ENCODE measurements at places on chromosomes 7 and 10.

DNA sequence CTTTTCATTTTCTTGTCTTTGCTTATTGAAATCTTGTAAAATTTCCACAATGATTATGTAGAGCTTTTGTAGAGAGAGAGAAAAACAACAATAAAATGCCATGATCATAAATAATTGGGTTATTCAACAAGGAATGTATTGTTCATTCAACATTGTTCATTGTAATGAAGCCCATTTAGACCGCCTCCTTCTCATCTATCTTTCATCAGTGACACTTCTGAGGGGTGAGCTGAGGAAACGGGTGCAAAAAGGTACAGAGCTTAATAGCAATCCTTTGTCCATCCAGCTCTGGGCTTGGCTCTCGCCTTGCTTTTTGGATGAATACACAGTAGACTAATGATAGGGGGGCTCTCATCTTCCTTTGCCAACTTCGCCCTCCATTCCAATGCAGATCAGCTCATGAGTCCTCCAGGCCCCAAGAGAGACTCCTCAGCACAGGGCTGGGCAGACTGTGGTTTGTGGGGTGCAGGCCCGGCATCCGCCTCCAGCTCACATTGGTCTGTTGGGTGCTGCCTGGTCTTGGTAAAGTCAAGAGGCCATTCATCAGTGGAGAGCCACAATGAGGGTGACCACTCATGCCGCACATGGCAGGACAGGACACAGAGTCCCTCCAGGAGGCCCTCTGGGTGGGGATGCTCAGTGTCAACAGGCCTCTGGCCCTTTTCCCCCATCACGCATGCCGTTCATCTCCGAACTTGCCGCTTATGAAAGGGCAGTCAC lies 17.9 kb upstream of the PPA1 start:
- no peak for DNase-seq

DNA sequence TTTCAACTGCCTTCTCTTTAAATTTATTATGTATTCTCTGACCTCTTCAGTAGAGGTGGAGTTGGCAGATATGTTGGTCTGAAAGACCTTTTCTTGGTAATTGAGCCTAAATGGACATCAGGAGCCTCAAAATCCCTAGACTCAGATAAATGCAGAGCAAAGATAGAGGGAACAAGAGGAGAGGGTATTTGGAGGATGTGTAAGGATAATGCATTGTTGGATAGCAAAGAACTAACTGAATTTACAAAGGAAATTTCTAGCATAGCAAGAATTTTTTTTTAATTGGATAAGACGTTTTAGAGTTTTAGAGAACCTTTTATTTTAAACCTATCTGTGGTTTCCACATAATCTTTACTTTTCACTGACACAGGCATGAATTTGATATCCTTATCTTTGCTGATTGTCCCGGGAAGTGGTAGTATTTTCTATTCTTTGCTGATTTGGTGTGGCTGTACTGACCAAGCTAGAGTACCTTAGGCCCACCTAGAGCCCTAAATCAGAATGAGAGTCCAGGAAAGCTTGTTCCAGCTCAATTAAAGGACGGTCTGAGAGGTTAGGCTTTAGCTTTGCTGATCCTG lies 91.3 kb downstream of the NRF1 start:
- no peak for DNase-seq

DNA sequence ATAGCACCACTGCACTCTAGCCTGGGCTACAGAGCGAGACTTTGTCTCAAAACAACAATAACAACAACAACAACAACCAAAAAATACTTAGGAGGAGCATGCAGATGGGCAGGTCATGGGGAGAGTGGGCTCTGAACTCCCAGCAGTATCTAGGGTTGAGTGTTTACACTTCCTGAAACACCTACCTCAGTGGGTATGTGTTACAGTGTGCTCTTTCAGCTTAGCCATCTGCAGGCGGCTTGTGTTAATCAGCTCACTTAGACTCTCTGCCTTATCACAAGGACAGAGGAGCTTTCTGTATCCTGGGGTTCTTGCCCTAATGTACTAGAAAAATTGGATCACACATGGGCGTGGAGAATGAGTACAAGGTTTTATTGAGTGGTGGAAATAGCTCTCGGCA lies 340.2 kb downstream of the KIF20B start:
- no peak for DNase-seq

DNA sequence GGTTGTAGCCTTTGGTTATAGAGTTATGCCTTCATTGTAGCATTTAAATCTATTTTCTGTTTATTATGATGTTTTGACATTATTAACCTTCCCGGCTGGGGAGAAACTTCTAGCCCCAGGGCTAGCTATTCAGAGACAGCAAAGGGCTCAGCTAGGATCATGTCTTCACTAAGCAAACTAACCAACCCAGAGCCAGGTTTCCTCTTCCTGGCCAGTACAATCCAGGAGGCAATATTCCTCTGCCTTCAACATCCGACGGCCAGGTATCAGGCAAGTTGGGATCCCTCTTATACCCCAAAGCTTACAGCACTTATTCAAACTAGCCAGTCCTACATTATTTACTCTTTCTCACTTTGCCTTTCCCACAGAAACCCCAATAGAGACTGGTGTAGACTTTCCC lies 1060.7 kb upstream of the GHITM start:
- DNase-seq, result no peak

Data from Panc1 (cell line).